Retinal pigment epithelial cell (primary cell): ENCODE measurements at places on chromosomes 16 and 17.

GRCh38 chr17:39576187-39576586, 31.5 kb downstream of the NEUROD2 start:
- DNase-seq = no peak

- DNase-seq = no peak
These were observed 77.2 kb downstream of the RTN4RL1 start for GRCh38 chr17:1947743-1948516.

DNA sequence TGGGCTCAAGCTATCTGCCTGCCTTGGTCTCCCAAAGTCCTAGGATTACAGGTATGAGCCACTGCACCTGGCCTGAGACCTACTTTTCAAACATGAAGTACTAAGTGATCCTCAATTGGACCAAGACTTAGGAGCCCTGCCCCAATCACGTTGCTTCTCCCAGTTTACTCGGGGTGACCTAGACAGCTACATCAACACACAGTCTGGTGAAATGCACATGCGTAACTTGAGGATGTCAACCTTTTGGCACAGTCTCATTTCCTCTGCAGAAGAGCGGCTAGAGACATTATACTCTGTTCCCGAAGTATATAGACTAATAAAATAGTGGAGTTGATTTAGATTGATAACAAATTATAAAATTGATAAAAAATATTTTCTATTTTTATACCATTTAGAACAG, 17.1 kb downstream of the FTO start:
- no peak for DNase-seq

DNA sequence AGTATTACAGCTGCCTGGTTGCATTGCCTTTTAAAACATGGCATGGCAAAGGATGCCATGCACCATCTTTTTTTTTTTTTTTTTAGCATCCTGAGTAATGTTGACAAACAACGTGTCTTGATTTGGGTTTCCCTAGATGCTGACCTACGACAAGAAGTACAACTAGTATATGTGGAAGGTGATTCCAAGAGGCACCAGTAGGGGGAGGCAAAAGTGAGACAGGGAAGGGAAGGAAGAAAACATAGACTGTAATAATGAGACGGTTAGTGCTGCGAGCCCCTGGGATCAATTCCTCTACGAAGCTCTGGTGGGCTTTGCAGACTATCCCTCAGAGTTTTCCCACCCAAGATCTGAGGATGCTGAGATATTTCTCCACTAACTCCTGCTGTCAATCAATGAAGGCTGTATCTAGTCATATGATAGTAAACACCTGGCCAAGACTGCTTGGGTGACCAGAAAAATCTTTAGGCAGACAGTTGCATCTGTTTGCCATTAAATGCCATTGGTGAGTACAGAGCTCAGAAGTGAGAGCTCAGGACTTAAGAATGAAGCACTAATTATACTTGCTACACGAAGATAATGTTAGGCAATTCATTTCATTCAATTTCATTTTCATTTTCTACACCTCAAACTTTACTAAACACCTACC, 458.6 kb upstream of the GOT2 start:
- DNase-seq = no peak

GRCh38 chr17:64245218-64246145, 17.6 kb downstream of the TEX2 start:
- no peak for DNase-seq

GRCh38 chr16:24966031-24966430, 49.1 kb downstream of the ARHGAP17 start:
- DNase-seq = no peak

GRCh38 chr17:62648251-62648955, 20.9 kb downstream of the MRC2 start:
- DNase-seq = no peak

GRCh38 chr16:63653044-63653839, 1468.6 kb downstream of the CDH11 start:
- DNase-seq = no peak

- DNase-seq = no peak
These were observed 82.4 kb downstream of the PLCG2 start for GRCh38 chr16:81861503-81861902.

- peak; percentile 49 for DNase-seq
These were observed at the start of gene SPATA20 for GRCh38 chr17:50547035-50547735. TSS of gene SPATA20 (plus strand) at chr17:50547174. CDS start at chr17:50547209, 35 bp downstream.

DNA sequence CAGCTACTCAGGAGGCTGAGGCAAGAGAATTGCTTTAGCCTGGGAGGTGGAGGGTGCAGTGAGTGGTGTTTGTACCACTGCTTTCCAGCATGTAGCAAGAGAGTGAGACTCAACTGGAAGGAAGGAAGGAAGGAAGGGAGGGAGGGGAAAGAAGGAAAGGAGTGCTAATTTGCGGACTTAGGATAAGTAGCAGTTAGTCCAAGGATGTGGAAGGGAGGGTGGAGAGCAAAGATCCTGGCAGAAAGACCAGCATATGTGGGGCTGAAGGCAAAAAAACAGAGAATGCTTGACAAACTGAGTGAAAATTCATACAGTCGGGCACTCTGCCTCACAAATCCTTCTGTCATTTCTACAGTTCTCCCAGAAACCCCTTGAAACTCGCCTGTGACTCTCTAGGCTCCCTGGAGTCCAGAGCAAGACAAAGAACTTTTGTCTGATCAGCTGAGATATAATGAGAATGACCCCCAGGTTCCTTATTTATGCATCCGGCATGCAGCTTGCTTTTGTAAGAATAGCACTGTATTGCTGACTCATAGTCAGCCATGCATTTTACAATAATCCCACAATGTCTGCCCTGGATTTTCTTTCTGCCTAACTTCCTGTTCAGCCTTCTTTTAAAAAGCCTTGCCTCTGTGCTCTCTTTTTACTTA, 31.5 kb downstream of the CDK5RAP3 start:
- DNase-seq = peak; percentile 95

DNA sequence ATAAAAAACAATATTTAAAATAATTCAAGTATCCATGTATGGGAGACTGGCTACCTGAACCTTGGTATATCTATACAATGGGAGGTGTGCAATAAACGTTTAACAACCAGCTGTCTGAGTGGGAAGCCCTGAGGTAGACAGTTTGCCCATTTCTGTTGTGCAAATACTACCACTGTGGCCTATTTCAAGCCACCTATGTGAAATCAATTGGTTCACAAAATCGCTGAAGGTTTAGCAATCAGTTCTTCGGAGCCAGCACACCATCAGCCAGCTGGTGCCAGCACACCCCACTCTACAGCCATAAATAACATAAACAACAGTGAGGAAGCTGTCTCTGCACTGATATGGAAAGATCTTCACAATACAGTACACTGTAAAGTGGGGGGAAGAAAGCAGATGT, 46.7 kb upstream of the KDM8 start:
- DNase-seq = no peak

DNA sequence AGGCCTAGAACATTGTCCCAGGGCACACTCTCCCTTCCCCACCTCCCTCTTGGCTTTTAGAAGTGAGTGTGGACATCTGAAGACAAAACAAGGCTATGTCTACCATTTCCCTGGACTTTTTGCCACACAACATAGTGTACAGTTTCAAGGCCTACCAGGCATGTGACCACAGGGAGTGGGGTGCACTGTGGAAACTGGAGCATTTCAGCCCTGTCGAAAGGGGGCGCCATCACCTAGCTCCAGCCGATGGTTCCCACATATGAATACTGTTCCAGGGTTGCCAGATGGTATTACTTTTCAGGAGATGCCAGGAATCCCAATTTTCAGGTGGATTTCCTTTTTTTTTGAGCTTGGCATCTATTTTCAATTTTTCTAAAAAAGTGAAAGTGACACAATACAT, 140.7 kb downstream of the KATNIP start:
- no peak for DNase-seq
